Stimulated activated CD4-positive, alpha-beta T cell treated with anti-CD3 and anti-CD28 coated beads, TNF-alpha, amount 100 ng/mL, for 48 hours (primary cell): ENCODE measurements at places on chromosomes 13 and 19.

- no peak for DNase-seq
Observed at GRCh38 chr13:106440866-106441265, 94.6 kb downstream of the EFNB2 start.

- no peak for DNase-seq
Observed at GRCh38 chr13:32300920-32301319, 14.2 kb downstream of the ZAR1L start.

- no peak for DNase-seq
Observed at GRCh38 chr19:29524912-29525831, 622 bp upstream of the VSTM2B start.

DNA sequence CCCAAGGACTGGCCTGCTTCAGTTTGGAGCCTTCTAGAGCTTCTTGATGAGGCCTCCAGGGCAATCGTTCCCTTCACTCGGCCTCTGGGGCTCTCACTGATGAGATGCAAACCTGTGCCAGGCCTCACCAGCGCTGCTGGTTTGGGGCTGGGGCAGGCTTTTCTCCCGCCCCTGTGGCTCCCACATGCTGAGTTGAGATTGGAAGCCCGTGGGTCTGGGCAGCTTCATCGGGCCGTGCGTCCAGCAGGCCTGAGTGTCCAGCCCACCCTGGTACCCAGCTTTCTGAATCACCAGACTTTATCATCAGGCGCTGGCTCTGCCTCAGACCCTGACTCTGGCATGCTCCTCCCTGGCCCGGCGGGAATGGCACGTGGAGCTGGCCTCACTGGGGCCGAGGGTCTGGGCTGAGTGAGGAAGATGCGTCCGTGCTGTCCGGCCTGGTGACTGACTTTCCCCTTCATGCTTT, 4.3 kb downstream of the CALM3 start:
- no peak for DNase-seq

DNA sequence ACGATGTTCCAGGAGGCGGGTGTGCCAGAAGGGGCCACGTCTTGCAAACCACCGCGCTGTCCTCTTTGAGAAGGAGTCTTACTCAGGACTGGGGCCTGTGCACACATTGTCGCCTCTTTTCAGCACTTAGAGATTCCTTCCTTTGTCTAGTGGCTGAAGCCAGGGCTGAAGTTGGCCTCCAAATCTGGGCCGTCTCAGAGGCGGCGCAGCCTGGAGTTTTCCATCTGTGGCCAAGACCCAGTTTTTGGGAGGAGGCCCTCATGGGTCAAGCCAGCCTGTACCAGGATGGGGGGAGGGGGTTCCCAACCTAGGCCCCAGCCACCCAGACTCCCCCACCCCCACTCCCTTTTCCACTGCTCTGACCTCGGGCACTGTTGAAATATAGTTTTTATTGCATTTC, 11.8 kb downstream of the ANO8 start:
- DNase-seq: no peak

DNA sequence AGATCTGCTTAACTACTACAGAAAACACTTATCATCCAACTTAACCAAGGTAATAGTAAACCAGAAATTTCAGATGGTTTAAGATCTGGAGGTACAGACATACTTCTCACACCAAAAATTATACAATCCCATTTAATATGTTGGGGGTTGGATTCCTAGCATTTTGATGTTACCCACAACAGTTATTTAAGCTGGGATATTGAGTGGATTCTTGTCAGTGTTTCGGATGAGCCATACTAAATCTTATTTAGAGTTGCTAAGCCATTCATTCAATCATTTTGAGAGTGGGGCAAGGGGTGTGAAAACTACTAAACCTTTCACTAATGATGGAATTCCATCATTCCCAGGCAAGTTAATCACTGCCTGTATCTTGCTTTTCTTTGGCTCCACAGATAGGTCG, 40.6 kb downstream of the KATNAL1 start:
- no peak for DNase-seq

DNA sequence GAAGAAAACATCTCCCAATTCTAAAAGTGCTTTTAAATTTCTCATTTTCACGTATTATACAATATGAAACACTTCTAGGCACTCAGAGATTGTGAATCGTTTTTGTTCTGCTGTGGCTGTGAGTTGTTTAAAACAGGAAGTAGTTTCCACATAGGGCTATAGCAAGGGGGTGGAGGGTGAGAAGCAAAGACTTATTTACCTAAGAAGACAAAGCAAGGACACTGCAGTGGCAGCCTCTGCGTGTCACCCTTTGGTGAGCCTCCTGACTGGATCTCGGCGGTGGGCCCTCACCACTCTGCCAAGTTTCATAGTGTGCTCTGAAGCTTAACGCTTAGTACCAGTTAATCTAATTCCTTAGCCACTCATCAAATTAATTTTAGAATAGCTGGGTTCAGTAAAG, 56.8 kb downstream of the TNFSF13B start:
- DNase-seq: no peak

- DNase-seq: no peak
Observed at GRCh38 chr19:6213266-6213595, 66.5 kb downstream of the MLLT1 start.

DNA sequence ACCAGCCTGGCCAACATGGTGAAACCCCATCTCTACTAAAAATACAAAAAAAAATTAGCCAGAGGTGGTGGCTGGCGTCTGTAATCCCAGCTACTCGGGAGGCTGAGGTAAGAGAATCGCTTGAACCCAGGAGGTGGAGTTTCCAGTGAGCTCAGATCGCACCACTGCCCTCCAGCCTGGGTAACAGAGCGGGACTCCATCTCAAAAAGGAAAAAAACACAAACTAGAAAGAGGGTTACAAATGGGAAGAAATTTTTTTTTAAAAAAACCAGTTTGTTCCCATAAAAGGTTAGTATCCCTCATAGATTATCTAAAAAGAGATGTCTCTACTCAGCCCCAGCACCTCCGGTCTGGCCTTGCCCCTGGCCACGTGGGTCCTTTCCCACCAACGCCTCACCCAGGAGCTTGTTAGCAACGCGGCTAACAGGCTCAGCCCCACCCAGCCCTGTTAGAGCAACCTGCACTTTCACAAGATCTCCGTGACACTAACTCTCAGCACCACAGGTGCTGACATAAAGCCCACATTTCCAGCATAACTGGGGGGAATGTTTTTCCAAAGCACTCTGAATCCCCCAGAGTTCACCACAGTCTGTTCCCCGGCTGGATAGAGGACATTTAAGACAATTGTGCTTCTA, 4.3 kb downstream of the DMKN start:
- no peak for DNase-seq

GRCh38 chr19:20662421-20663105, 1.2 kb upstream of the ZNF626 start:
- no peak for DNase-seq

DNA sequence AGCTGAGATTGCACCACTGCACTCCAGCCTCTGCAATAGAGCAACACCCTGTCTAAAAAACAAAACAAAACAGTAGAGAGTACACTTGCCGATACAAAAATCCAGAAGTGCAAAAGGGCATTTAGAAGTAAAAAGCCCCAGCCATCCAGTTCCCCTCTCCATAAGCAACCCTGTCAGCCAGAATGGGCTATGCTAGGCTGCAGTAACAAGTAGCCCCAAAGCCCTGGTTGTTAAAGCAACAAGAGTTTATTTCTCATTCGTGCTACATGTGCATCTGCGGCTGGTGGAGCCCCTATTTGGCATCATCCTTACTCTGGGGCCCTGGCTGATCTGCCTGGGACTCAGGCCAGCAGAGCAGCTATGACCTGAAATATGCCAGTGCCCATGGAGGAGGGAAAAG, 16.9 kb upstream of the UBE2S start:
- no peak for DNase-seq

DNA sequence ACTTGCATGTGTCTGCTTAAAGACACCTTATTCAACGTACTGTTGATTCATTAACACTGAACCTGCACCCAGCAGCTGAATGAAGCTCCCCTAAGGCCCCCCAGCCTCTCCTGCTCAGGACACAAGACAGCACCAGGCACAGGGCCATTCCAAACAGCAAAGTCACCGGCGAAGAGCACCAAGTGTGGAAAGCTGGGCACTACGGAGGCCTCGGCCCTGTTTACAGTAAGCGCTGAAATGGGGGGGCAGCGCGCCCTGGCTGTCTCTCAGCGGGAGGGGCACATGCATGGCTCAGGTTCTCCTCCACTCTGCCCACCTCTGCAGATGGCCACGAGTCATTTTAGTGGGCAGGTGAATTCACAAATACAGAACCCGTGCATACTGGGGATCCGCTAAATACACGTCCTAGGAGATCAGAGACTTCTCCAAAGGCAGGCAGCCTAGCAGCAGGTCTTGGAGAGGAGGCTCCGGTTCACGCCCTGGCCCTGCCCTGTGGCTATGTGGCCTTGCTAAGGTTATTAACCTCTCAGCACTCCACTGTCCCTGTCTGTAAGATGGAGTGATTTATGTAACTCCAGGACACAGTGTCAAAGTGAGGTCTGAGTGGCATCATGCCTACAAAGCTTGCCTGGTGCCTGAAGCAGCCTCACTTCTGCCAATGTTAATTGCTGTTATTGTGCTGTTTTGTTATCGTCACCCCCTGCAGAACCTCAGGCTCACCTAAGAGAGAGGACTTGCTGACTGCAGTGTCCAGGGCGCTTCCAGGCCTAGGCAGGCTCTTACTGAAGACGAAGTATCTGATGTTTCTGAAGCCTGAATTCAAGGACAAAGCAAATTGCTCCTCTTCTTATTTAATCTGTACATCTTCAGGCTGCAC, 207.4 kb upstream of the SOX1 start:
- DNase-seq: no peak

DNA sequence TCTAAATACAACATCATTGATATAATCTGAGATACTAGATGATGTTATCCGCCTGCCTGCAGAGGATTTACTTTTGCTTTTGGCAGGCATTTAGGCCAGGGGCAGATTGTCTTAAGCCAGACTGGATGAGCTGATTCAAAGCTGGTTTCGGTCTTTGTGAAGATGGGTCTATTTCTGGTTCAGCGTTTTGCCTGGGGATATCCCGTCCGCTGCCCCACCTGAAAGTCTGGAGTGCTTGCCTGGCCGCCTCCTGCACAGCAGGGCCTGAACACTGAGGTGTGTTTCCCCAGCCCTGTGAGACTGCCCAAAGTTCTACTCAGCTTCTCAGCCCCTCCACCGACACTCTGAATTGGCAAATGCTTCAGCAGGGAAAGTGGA, 149.7 kb downstream of the KATNAL1 start:
- DNase-seq: no peak

DNA sequence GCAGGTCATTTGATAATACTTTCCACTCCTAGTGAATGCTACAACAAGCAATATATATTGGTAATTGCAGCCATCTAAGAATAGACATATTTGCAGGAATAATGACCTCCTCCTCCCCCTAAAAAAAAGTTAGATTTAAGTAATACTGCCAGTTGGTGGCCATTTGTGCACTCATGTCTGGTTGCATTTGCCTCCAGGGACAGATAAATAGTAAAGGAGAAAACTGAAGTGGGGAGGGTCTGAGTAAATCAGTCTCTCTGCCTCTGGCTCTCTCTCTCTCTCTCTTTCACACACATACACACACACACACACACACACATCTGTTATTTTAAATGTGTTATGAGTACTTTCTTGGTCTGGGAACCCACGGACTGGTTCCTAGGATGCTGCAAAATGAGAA, 125.5 kb upstream of the UQCRFS1 start:
- no peak for DNase-seq

GRCh38 chr19:30175987-30176386, 196.2 kb upstream of the ZNF536 start:
- no peak for DNase-seq

DNA sequence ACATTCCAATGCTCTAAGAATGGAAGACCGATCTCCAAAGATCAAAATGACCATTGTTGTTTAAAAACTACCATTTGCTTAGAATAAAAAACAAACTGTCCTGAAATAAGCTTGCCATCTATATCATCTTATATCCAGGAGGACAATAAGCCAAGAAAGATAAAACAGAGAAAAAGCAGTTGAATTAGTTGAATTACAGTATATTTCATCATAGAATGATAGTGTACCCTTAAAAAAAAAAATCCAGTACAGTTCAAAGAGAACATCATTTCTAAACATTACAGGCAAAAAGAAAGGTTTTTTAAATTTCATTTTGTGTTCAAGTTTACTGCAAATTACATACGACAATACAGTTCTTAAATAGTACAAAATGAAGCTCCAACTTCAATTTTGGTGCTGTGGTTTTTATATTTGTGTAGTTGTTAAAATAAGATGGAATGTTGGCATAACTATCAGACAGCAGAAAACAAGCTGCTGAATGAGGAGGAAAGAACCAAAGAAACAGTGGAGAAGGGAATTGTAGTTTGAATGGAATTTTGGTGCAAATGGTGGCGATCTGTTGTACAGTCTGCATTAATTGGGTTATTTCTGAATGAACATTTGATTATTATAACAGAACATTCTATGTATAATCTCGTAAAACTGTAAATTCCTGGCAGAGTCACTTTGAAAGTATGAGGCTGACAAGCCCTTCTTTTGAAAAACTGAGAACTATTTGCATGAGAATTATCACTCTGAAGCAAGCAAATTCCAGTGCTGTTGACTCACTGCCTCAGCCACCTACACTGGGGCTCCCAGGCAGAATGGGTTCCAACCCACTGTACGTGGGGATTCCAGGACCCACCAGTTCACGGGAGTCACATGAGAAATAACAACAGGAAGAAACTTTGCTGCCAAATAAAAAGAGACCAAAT, 37.7 kb downstream of the LHFPL6 start:
- DNase-seq: no peak

- no peak for DNase-seq
Observed at GRCh38 chr13:110256126-110256905, 50.6 kb downstream of the COL4A1 start.

GRCh38 chr19:12944104-12944674, 1.5 kb upstream of the RAD23A start:
- no peak for DNase-seq

- DNase-seq: no peak
Observed at GRCh38 chr13:113203507-113204377, 4.7 kb downstream of the PCID2 start.

- DNase-seq: no peak
Observed at GRCh38 chr13:22454586-22454985, 726.2 kb upstream of the SGCG start.

GRCh38 chr13:74931698-74932433, 550.1 kb downstream of the TBC1D4 start:
- DNase-seq: no peak

DNA sequence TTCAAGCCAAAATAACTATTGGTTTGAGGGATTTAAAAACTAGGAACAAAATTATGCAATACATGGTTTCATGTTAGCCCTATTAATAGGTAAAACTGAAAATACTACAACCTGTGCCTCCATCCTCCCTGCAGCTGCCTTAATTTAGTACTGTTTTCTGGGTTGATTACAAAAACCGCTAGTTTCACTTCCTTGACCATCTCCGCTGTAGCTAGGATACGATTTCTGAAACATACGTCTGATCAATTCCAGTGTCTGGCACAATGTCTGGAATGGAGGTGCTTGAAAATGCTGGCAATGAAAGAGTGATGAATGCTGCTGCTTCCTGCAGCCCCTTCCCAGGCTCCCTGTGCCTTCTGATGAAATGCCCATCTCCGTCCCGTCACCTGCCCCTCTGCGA, 273.5 kb downstream of the SHISA2 start:
- DNase-seq: no peak

GRCh38 chr19:7740682-7741054, 6.7 kb downstream of the CD209 start:
- no peak for DNase-seq

- no peak for DNase-seq
Observed at GRCh38 chr19:45766296-45766868, 2.7 kb downstream of the SIX5 start.
